ENCODE measurements at places on chromosomes 3 and 15.

- no peak for DNase-seq
Observed at GRCh38 chr3:187456250-187456649, 88.1 kb downstream of the RTP4 start.

DNA sequence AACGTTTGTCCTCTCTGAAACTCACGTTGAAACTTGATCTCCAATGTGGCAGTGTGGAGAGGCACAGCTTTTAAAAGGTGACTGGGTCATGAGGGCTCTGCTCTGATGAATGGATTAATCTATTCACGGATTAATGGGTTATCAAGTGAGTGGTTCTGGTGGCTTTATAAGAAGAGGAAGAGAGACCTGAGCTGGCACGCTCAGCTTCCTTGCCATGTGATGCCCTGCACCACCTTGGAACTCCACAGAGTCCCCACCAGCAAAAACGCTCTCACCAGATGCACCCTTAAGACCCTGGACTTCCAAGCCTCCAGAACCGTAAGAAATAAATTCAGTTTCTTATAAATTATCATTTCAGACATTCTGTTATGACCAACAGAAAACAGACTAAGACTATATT is 2.6 kb downstream of the PPP1R2 start:
- DNase-seq: no peak

DNA sequence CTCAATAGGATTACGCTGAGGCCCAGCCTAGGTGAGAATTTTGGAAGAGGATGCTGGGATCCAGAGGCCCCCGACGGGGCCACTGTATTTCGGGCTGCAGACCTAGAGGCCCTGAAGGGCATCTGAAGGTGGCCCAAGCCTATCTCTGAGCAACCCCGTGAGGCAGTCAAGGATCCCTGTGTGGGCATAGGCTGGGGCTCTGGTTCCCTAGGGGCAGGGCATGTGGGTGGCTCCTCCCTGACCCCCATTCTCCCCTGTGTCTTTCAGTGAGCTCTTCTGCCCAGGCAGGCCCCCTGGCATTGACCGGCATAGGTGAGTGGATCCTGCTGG is 216.0 kb downstream of the SNRPN start:
- DNase-seq: no peak

- no peak for DNase-seq
Observed at GRCh38 chr3:70557976-70558375, 245.5 kb upstream of the MDFIC2 start.

GRCh38 chr3:181711325-181712135 is at the start of gene SOX2:
Gene SOX2, plus strand, starts transcription at chr3:181711925. Its CDS starts 436 bp downstream, at chr3:181712361.
- DNase-seq: no peak

DNA sequence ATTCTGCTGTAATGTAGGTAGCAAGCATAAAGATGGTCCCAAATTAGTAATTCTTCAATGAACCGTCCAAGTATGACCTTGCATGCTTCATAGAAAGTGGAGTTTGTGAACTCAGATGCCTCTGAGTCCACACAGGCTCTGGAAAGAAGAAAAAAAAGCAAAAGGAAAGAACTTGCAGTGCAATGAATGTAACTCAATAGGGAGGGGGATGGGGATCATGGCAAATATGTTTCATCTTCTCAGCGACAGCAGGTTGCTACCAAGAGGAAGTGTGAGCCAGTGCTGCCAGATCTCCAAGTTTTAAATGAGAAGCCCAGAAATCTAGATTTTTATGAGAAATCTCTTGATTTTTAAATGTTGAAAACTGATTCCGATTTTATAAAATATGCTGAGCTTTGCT is 50.3 kb downstream of the IL20RB start:
- DNase-seq: no peak

DNA sequence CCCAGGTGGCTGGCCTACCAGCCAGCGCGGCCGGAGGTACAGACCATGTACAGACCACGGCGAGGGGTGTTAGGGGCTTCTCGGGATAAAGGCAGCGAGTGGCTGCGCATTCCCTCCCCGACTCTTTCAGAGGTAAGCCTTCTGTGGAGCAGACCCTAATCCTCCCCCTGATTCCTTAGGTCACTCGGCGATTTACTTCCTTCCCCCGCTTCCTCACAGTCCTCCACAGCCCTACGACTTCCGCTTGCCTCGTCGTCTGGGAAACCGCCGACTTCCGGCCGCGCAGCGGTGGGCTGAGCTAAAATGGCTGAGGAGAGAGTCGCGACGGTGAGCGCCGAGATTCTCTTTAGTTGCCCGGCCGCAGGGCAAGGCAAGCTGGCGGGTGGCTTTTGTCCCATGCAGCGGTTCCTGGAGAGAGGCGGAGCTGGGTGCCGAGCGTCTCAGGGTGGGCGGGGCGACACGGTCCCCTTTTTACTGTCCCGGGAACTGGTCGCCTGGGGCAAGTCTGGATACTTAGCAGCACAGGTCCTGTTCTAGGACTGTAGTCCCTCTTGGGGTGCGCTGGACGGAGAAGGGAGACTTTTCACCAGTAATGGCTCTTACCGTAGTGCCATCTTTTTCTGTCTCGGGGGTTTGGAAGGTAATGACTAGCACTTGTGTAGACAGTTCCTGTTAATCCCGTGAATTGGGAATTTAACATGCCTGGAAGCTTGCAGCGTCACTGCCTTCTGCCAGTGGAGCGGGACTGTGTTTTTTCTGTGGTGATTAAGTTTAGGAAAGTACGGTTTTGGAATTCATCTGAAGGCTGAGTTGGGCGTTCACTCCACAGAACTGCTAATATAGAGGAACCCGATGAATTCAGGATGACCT is at the start of the genes BBS4 and HIGD2B:
TSS of gene BBS4 (plus strand) at position 283 of the 870 bp plus-strand sequence. CDS start at position 304, 21 bp downstream.
TSS of gene HIGD2B (minus strand) at position 258 of the 870 bp plus-strand sequence. CDS start 9,808 bp downstream, outside the sequence.
- peak; percentile 84 for DNase-seq

DNA sequence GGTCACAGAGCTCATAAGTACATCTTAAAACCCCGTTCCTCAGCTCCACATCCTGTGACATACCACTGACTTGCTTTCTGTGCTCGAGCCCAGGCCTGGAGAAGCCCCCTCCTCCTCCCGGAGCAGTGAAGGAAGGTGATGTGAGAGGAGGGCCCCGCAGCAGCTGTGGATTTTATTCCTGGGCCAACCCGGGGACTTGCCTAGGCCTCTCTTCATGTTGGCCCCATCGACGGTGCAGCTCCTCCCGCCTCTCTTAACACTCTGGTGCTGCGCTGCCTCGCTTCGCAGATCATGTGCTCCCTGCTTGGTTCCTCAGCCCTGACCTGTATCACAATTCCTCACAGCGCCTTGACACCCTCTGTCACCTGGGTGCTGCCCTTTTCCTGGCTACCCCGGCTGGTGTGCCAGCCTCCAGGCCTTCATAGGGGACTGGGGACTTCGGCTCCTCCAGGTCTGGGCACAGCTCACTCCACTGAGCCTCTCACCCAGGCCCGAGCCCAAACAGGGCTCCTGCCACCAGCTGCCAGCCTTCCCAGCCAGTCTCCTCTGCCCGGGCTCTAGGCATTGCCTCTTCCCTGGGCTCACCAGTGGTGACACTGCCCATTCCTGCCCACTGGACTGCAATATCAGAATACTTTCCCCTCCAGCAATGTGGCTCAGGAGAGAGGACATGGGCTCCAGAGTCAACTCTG is 21.5 kb downstream of the MAGEF1 start:
- no peak for DNase-seq

- no peak for DNase-seq
Observed at GRCh38 chr3:61807865-61808276, 246.5 kb downstream of the PTPRG start.

- DNase-seq: no peak
Observed at GRCh38 chr3:152703245-152703890, 131.6 kb upstream of the P2RY1 start.

DNA sequence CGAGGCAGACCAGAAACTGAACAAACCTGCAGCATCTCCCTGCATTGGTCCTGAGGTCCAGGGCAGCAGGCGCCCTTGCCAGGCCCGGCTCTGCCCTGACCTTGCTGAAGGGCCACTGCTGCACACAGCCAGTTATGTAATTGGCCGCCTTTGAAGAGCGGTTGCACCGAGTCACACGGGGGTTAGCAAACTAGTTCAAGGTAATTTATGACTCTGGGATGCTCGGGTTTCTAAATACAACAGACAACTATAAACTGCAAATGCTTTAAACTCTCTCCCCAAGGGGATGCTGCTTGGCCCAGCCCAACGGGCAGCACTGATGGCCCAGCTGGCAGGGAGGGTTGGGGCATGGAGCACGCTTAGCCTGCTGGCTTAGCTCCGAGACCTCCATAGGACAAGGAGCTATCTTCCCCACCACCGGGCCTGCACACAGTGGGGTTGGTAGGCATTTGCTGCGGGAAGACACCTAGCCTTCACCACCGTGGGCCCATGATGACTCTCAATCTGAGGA is 60.3 kb upstream of the IQSEC1 start:
- no peak for DNase-seq

DNA sequence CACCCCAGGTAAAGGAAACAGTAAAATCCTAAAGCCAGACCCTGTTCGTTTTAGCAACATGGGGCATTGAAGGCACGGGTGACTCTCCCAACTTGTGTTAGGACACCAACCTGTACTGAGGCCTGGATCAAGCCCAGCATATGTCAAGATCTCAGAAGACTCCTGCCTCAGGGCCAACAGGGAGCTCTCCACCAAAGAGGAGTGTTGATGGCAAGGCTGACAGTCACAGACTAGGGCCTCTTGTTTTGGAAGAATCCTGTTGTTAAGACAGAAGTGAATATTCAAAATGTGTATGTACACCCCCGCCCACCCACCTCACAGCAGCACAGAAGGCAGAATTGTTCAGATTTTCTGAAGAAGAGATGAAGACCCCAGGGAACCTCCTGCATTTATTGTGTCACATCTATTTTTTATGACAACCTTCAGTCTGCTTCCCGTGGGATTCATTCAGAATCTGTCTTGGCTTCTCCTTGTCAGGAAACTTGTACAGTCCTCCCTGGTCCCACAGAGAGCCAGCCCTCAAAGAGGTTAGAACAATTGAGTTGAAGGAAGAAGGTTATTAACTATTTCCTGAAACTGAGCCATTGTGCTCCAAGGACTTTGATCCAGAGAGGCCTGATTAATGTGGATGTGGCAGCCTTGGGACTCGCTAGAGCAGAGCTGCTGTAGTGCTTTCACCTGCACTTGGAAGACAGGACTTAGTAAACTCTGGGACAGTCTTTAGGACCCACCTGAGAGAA is 61.7 kb upstream of the PLXNA1 start:
- no peak for DNase-seq

GRCh38 chr3:39122813-39123212 is 15.3 kb downstream of the TTC21A start:
- DNase-seq: no peak

DNA sequence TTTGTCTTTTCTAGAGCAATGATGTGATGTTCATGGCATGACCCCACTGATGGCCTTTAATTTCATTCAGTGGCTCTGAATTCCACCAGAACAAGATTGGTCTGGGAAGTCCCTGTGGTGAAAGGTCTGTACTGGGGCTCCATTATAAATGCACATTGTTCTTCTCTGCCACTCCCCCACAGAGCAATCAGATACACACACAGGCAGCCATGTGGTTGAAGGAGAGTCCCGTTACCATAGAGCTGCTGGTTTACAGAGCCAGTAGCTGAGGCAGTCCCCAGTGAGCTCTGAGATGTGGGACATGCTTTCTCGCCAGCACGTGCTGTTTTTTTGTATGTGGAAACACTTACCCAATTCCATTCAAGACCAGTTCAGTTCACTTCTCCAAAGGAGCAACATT is 172.7 kb upstream of the TRIM42 start:
- DNase-seq: no peak

Measured in CMK (cell line).